HuH-7.5 (cell line): ENCODE measurements at places on chromosomes 7 and 10.

GRCh38 chr7:88116235-88116795 is 103.5 kb downstream of the SRI start:
- DNase-seq, result no peak

- no peak for DNase-seq
These were observed 164.5 kb downstream of the PRPF18 start for GRCh38 chr10:13751191-13751764.

- DNase-seq, result no peak
These were observed 103.6 kb downstream of the AHR start for GRCh38 chr7:17401791-17402627.

- DNase-seq, result no peak
These were observed 113.4 kb downstream of the VIPR2 start for GRCh38 chr7:159031135-159031701.

DNA sequence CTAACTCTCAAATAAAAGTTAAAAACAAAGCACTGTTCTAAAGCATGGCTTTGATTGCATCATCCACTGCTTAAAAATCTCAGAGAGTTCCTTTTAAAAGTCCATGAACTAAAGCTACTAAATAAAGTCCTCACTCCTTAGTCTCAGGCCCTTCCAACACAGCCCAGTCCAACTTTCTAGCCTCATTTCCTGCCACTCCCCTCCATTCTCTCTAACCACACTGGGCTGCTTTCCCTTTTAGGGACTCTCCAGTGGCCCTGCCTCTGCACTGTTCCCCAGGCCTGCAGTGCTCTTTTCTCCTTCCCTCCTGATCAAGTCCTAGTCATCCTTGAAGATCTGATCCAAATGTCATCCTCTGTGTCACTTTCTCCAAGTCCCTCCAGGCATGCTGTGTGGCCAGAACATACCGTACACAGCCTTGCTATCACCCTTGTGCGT is 56.9 kb upstream of the PPP1R3C start:
- DNase-seq, result no peak

DNA sequence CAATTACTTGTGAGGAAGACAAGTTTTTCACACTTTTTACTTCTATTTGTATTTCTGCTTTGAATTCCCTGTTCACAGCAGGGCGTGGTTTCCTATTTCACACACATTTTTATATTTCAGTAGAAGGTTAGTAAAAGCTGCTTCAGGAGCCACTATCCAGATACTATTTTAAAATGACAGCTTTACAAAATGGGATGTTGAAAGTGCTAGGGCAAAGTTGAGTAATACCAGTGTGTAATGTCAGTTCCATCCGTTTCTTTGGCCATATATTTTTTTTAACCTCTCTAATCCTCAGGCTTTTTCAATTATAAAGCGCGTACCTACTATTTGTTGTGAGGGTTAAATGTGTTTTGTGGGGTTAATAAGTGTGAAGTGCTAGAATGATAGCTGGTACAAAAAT is 276.6 kb downstream of the GPR158 start:
- DNase-seq, result no peak

DNA sequence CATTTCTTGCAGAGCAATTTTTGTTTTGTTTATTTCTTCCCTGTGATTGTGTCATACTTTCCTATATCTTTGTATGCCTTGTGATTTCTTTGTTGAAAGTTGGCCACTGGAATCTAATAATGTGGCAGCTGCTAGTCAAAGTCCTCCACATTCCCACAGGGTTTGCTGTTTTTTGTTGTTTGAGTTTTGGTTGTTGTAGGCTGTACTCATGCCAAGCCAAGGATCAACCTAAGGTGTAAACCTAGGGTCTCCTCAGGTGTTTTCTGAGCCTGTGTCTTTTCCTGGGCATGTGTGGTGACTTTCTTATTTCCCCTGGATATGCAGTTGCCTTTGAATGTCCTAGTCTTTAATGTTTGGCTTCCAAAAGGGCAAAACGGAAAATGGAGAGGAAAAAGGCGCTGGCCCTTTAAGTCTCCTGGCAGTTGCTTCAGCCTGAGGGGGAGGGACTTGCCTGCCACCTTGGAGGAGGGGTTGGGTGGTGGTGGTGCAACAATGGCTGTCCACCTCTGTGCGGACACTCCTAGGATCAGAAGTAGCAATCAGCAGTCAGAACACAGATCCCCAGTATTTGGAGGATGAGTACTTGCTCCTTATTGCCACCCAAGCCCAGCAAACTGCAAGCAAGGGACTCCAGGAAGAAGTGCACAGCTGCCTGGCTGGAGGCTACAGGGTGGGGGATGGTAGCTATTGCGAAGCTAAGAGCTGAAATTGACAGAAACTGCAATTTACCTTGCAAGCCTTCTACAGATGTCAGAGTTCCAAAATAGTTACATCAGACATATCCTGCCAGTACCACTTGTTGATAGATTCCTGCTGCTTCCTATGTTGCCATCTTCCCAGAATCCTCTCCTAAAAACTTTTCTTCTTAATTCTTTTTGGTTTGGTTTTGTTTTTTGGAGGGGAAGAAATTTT is 5.6 kb upstream of the ZNF518A start:
- peak; percentile 44 for DNase-seq

DNA sequence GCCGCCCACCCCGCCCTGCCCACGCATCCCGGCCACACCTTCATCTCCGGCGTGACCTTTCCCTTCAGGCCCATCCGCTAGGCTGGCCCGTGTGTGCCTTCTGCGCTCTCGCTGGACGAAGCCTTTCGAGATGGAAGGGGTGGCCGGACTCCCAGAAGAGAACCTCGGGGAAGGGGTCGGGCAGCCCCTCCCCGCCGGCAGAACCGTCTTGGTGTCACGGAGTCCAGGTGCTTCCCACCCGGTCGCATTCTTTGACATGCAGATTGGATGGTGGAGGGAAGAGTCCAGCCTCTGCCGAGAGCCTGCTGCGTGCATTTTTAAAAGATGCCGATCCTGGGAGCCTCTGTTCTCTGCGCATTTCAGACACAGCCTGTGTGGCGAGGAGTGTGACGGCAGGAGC is 7.3 kb upstream of the ZNF853 start:
- no peak for DNase-seq

DNA sequence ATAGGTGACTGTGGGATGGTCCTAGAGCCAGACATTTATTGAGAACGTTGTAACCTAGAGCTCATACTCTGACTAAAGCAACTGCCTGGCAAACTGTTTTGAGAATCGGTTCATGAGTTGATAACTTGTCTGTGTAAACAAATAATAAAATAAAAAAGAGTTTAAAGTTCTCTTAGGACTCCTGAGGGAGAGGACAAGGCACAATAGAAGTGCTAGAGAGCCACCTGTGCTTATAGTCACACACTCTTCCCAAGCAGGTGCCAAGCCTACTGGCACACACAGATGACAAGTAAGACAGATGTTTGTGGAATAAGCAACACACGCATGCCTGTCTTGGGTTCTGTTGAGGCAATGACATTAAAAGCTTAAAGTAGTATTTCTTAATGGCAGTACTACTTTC is 7.9 kb downstream of the EDRF1 start:
- DNase-seq, result no peak

DNA sequence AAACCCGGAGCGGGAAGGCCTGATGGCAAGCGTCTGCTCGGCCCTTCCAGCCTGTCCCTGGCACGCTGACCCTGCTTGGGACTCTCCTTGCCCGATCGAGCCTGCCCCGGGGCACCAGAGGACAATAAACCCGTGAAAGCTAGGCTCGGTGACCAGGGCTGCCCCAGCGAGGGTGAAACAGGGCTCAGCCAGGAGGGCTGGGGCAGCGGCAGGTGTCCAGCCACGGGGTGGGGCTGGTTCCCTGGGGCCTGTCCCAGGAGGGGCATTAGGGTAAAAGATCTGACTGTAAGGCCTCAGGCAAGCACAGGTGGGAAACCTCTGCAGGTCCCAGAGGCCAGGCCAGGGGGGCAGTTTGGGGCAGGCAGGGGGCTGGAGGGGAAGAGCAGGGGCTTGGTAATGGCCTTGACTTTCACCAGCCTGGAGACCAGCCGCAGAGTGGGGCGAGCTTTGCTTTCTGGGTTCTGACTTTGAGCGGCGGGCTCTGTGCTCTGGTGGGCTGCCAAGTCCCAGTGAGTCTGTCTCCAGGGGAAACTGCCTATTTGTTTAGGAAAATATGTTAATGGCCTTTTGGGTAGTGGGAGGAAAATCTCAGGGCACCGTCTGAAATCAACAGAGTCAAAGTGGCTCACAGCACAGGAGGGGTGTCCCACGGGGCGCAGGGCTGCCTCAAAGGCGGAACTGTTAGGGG is 68.2 kb upstream of the INPP5A start:
- no peak for DNase-seq

DNA sequence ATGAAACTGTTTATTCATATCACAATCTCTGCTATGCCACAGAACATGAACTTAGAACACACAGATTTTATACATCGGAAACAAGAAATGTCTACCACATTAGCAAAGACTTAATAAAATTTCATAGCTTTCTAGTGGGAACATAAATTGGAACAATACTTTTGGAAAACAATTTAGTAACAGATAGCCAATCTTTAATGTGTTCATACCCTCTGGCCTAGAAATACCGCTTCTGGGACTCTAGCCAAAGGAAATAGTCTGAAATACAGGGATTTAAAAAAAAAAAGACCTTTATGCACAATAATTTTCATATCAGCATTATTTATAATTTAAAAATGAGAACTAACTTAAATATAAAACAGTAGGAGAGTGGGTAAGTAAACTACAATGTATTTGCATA is 168.5 kb downstream of the PLXNA4 start:
- no peak for DNase-seq

DNA sequence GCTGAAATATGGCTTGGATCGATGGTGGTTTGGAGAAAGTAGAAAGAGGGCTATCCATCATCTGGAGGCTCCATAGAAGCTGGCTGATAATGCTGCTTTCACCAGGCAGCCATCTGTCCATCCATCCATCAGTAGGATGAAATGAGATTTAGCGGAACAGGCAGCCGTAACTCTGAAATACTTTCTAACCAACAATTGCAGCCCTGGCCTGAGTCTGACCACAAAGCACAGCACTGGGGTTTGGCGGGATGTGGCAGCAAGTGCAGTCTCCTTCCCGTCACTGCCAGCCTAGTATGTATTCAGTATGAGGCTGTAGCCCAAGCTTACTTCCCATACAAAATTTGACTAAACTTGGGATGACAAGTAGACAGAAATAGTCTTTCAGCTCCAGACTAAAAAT is 38.0 kb downstream of the R3HCC1L start:
- no peak for DNase-seq

DNA sequence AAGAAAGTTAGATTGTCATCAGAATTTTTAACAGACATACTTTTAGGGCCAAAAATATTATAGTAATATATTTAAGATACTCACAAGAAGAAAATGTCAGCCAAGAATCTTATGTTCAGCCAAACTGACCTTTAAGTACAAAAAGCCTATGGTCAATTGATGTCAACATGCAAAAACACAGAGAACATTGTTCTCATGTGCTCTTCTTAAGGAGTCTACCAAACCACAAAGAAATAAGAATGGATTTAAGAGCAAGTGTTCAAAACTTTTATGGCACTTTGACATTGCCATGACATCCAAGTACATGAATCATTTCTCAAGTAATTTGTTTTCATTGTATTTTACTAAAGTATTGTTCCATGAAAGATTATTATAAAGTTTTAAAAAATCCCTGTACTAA is 180.4 kb downstream of the TMEM26 start:
- DNase-seq, result no peak
